Left lung (tissue), 14 donors: ENCODE measurements at places on chromosomes 5 and 9.

GRCh38 chr9:37984672-37985611 lies 81.0 kb upstream of the SLC25A51 start:
- DNase-seq = no peak

GRCh38 chr9:98363644-98364043 lies 108.2 kb upstream of the TBC1D2 start:
- DNase-seq = no peak

GRCh38 chr5:38534156-38534453 lies 22.3 kb downstream of the LIFR start:
- no peak for DNase-seq

DNA sequence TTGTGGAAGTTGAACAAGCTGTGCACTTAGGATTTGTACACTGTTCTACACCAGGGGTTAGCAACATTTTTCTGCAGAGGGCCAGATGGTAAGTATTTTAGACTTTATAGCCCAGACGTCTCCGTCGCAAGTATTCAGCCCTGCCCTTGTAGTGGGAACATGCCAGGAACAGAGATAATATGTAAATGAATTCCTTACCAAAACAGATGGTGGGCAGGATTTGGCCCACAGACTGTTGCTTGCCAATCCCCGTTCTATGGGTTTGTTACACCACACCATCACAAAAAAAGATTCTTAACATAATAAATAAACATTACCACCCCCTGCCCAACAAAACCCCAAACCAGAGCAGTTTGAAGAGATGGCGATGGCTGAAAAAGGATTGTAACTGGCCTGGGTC lies 74.3 kb downstream of the AMBP start:
- peak; percentile 8 for DNase-seq

- no peak for DNase-seq
Measured at GRCh38 chr9:97064176-97064575, 25.2 kb upstream of the CTSV start.

GRCh38 chr5:29852329-29852728 lies 1341.2 kb upstream of the CDH6 start:
- no peak for DNase-seq

DNA sequence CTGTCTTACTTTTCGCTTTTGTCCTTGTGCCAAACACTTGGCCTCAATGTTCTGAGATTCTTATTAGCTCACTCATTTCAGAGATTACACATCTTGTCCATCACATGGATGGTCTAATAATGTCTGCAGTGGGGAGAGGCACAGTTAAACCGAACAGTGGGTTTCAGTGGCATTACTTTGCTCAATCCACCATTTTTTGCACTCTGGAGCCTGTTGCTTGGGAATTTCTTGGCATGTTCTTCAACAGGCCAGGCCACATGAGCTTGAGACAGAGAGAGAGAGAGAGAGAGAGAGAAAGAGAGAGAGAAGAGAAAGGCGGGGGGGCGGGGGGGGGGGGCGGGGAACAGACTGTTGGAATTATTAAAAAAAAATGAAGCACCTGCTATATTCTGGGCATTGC lies 1327.8 kb upstream of the WWC1 start:
- DNase-seq = no peak

GRCh38 chr9:131284856-131285255 lies 4.7 kb upstream of the PLPP7 start:
- no peak for DNase-seq

GRCh38 chr5:965604-966344 lies 42.8 kb upstream of the NKD2 start:
- no peak for DNase-seq

GRCh38 chr9:82673201-82673600 lies 389.7 kb downstream of the RASEF start:
- DNase-seq = no peak

- peak; percentile 59 for DNase-seq
Measured at GRCh38 chr9:92808726-92809451, 44.3 kb upstream of the BICD2 start.
